ENCODE measurements at places on chromosomes 6 and 20.
A peak's percentile ranks its signal among the peaks of the same experiment; 100 is the strongest.

DNA sequence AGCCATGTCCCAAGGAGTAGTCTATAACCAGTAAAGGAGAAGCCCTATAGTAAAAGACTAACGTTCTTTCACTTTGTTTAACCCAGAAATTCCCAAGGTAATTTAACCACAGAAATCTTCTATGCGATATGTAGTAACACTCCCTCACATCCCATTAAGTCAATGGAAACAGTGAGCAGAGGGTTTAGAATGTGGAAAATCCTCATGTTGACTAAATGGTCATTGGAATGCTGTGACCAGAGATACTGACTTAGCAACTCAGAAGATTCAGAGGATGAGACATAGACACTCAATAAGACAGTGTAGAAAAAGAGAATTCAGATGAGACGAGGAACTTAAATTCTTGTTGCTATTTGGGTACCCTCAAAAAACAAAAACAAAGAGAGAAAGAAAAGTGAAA lies 562.2 kb upstream of the NOX3 start:
- no peak for DNase-seq

GRCh38 chr6:161111261-161111660 lies 119.7 kb downstream of the MAP3K4 start:
- DNase-seq = no peak

DNA sequence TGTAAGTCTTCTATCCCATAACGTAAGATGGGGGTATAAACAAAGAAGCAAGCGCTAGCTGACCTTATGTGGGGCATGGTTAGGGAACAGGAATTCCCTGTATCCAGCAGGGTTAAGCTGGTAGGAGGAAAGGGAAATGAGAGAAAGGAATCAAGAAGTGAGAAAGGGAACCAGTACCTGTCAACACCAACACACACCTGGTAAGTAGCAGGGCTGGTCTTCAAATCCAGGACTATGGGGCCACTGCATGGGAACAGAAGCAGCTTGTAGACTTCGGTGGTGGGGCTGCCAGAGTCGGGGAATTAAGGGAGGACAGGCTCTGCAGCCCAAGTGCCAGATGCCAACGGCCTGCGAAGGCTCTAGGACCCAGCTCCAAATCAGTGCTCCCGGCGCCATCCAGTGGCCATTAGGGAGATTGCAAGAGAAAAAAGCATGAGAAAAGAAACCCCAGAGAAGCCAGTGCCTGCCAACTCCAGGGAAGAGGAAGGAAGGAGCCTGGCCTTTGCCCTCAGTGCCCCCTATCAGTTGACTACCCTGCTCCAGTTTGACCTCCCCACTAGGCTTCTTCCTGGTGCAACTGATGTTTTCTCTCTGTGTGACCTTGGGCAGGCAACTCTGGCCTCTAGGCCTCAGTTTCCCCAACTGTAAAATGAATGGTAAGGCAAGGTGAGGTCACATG lies 15.8 kb upstream of the RBPJL start:
- DNase-seq = peak; percentile 78

- peak; percentile 66 for DNase-seq
Measured at GRCh38 chr6:28807682-28808280, 116.0 kb downstream of the TRIM27 start.

DNA sequence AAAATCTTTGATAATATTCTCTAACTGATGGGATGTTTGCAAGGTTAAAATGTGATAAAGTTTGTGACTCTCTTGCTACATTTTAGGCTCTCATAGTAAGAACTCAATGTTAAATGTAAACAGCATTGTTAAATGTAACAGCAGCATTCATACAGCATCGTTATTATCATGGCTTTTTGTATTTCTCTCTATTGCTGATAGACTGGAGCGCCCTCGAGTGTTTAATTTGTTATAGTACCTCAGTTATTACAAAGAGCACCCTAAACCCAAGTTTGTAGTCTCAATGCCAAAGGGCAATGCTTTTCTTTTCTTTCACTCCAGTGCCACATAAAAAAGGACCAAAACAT lies 14.9 kb upstream of the TTPAL start:
- DNase-seq = peak; percentile 58

DNA sequence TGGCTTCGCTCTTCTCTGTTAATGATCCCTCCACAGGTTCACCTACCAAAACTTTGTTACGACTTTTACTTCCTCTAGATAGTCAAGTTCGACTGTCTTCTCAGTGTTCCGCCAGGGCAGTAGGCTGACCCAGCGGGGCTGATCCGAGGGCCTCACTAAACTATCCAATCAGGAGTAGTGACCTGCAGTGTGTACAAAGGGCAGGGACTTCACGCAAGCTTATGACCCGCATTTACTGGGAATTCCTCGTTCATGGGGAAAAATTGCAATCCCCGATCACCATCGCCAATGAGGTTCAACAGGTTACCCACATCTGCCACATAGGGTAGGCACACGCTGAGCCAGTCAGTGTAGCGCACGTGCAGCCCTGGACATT lies 771.4 kb upstream of the DEFB115 start:
- DNase-seq = no peak

All from common myeloid progenitor, CD34-positive (primary cell).